ENCODE measurements at places on chromosomes 5 and 9.

- no peak for DNase-seq
Observed at GRCh38 chr5:174816858-174817257, 92.5 kb downstream of the MSX2 start.

- no peak for DNase-seq
Observed at GRCh38 chr5:65758546-65759144, 36.6 kb downstream of the NLN start.

DNA sequence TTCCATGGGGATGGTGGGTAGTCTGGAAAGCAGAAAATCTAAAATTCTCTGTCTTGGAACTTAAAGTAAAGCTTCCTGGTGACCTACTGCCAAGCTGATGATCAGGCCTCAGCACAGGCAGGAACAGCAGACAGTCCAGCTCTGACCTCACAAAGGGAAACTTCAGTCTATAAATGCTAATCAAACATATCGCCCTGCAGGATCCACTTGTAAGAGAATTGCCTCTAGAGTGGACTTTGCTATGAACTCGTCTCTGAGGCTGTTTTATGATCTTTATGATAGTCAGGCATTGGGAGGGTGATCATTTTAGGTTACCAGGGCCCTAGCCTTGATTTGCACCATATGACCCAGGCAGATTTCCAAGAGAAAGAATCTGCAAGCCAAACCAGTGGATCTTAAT lies 67.6 kb upstream of the SELENOP start:
- DNase-seq, result no peak

GRCh38 chr9:110528645-110529044 lies 50.9 kb downstream of the SVEP1 start:
- no peak for DNase-seq

GRCh38 chr5:167745868-167746267 lies 545.6 kb upstream of the WWC1 start:
- no peak for DNase-seq

All from iris pigment epithelial cell (primary cell).